ENCODE measurements at places on chromosomes 5 and 9.

GRCh38 chr9:37620396-37620795, 28.0 kb upstream of the TOMM5 start:
- no peak for DNase-seq

GRCh38 chr9:99058964-99059921, 45.7 kb upstream of the TGFBR1 start:
- DNase-seq = no peak

- DNase-seq = no peak
These were observed 1175.5 kb downstream of the DTWD2 start for GRCh38 chr5:117812861-117813260.

- peak; percentile 10 for DNase-seq
These were observed 58.5 kb downstream of the PDE6A start for GRCh38 chr5:149886060-149886459.

DNA sequence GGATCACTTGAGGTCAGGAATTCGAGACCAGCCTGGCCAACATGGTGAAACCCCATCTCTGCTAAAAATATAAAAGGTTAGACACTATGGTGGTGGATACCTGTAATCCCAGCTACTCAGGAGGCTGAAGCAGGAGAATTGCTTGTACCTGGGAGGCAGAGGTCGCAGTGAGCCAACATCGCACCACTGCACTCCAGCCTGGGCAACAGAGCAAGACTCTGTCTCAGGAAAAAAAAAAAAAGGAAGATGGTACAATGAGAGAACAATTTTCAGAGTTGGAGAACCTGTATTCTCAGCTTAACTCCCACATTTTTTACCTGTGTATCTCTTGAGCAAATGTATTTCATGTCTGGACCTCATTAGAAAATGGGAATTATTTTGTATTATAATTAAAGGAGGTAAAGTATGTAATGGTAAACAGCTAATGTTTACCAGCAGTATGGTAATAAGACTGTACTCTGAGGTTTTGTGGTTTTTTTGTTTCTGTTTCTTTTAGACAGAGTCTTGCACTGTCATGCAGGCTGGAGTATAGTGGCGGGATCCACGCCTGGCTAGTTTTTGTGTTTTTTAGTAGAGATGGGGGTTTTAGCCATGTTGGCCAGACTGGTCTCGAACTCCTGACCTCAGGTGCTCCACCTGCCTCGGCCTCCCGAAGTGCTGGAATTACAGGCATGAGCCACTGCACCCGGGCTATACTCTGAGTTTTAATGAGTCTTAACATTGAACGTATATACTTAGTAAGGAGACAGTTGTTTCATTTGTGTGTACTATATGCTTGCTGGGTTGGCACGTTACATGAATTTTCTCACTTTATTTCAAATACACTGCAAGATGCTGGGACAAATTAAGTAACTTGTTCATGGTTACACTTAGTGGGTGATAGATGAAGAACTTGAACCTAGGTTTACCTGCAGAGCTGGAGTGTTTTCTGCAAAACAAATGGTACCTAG, 16.2 kb downstream of the UHRF2 start:
- DNase-seq = no peak

DNA sequence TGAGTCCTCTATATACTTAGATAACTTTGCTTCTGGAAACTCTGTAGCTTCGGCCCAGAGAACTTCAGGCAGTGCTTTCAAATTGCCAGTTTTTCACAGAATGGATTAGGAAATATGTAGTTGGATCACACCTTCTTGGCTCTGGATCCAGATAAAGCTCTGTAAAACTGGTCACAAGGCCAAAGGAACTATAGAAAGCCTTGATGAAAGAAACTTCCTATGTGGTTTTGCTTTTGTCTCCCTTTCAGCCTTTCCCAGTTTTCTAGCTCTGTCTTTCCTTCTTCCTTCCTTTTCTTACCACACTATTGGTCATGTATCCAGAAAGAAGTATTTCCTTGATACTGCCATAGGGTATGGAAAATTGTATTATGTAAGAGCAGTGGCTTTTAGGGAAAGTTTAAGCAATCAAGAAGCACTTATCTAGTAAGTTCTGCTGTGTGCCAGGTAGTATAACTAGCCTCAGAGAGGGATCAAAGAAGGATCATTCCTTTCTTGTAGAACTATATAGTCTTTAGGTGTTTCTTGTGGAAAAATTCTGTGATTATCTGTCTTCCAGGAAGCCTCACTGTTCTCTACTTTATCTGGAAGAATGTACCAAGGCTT, 6.3 kb downstream of the GPR21 start:
- peak; percentile 59 for DNase-seq

- DNase-seq = no peak
These were observed 23.0 kb downstream of the SLC36A1 start for GRCh38 chr5:151470439-151470838.

- no peak for DNase-seq
These were observed 22.3 kb downstream of the NDUFS6 start for GRCh38 chr5:1823381-1824034.
